ENCODE measurements at places on chromosomes 7 and 10.

DNA sequence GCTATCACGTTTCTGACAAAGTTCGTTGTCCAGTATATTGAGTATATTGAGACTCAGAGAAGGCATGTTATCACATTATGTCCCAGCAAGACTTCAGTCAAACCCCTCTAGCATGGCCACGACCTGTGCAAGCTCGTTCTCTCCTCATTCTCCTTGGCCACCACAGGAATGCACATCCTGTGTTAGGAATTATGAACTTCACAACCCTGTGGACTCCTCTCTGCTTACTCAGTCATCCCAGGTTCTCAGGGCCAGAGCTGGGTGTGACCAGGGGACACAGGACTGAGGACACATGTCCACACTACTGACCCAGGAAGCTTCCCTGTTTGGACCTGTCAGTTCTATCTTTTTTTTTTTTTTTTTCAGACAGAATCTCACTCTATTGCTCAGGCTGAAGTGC, 4.4 kb downstream of the SH2D4B start:
- DNase-seq, result no peak

GRCh38 chr10:84008878-84009277, 130.4 kb upstream of the GHITM start:
- peak; percentile 7 for DNase-seq

GRCh38 chr10:20110125-20111100, 294.2 kb downstream of the PLXDC2 start:
- DNase-seq, result no peak

- DNase-seq, result no peak
Observed at GRCh38 chr7:121166916-121167315, 161.9 kb upstream of the WNT16 start.

GRCh38 chr10:86450806-86451603, 70.6 kb downstream of the WAPL start:
- no peak for DNase-seq

DNA sequence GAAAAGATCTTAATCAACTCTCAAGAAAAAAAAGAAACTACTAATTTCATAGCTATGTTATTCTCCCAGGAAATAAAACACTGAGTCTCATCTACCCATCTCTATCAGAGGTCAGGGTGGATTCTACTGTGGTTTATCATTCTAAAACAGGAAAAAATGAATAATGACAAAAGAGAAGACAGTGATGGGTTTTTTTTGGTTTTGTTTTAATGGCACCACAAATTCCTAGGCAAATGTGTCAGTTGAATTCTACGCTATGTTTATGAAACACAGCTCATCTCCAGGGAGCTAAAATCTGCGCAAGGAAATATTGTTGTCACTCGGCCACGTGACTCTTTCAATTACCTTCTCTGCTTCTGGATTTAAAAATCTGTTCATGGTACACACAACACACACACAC, 393.4 kb upstream of the SORCS1 start:
- no peak for DNase-seq

DNA sequence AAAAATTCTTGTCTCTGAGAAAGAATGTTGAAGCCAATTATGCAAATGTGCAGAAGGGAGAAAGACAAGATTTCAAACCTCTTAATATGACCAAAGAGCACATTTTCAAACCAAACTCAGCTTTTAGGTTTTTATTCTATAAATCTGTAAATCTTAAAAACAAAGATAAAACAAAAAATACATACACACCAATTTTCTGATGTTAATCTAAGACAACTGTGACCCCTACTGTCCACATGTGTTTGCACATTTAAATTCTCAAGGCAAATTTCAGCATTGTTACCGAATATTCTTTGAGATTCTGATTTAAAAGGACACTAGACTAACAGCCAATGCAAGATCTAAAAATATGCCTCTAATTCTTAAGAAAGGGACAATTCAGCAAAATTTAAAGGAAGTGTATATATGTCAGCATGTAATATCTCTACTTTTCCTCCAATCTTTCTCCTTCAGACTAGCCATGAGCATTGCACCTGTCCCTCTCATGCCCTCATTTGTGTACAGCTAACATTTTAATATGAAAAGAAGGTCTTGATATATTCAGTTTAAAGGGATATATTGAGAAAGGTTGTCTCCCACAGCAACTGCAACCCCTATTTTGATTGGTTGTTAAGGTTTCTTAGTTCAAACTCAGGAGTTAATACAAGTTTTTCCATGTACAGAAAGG, 417.9 kb downstream of the IPMK start:
- DNase-seq, result no peak

DNA sequence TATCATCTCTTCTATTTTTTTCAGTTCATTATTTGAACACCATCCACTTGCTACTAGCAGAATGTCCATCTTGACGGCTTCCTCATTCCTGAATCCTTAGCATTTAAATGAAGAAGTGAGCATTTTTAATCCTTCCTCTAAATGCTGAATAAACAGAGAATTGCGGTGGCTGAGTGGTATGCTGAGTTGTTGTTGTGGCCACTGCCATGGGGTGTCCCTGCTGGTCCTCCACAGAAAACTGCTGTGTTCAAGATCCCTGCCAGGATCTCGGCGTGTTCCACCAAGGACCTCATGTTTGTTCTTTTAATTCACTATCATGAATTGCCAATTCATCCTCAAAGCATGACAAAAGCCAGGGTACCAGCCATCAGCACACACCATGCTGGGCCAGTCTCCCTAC, 48.9 kb upstream of the HABP2 start:
- no peak for DNase-seq

DNA sequence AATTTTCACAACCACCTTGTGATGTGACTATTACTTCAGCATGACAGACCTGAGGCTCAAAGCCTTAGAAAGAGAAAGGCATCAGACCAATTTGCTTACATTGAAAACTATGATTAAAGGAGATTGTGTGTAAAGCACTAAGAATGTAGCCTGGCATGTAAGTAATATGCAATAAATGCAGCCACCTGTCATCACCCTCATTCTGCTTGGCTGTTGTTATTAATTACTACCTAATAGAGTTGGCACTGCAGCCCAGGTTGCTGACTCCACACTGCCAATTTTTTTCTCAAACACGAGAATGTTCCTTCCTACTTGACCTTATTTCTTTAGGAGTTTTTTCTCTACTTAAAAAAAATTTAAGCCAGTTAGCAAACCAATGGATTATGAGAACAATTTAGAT, 61.2 kb upstream of the NPVF start:
- DNase-seq, result no peak

DNA sequence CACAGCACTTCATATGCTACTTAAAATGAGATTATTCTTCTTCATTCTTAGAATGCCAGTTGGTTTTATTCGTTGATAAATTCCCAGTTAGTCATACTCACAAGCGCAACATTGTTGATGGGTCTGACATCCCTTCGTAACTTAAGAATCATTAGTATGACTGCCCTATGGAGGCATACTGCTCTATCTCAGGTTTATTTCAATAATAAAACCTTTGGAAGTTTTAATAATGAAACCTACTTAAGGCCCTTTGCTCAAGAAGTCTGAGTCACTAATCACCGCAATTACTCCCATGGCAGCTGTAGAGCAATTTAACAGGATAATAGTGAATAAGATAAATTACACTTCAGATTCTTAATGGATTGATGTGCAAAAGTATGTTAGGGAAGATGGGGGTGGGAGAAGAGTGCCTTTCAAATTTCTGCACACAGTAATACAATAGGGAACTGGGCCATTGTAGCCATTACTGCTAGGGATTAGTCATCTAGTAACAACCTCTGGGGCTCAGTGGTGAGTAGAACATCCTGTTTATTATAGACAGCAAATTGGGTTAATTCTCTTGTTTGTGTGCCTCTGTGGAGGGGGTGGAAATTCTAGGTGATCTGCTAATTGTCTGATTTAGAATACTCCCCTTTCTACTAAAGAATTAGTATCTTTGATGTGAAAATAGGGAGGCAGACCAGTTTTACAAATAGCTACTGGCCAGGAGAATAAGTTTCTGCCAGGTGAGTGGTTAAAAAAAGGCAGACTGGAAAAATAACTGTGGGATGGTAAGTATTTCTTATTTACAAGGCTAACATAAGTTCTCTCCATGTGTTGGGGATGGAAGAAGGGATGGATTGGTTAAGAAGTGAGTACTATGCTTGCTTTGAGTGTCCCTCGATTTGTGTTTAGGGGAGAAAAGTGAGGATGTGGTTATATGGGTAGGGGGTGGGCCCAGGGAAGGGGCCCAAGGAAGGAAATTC, 74.5 kb upstream of the VKORC1L1 start:
- no peak for DNase-seq

DNA sequence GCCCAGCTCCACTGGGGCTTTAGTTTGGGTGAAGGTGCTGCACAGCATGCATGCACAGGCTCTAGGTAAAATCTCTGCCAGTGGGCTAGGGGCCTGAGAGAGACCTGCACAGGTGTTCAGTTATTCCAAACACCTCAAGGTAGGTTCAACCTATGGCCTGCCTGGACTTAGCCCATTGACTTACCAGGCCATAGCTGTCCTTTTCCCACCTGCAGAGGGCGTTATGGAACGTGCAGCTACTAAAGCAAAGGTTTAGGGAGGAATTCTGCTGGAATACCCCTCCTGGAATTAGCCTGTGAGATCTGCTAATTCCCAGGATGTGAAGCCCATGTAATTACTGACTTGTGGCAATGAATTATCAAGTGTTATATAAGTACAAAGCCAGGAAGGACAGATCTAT, 3.6 kb downstream of the VWC2 start:
- DNase-seq, result no peak

All from stimulated activated CD8-positive, alpha-beta memory T cell treated with anti-CD3 and anti-CD28 coated beads, Interleukin-4, amount 100 ng/mL, for 24 hours (primary cell).